ENCODE measurements at places on chromosomes 3 and 15.

GRCh38 chr3:189508784-189509501 lies 122.2 kb upstream of the TP63 start:
- DNase-seq, result no peak

- peak; percentile 73 for DNase-seq
Observed at GRCh38 chr3:107061466-107061865, 315.8 kb upstream of the CCDC54 start.

DNA sequence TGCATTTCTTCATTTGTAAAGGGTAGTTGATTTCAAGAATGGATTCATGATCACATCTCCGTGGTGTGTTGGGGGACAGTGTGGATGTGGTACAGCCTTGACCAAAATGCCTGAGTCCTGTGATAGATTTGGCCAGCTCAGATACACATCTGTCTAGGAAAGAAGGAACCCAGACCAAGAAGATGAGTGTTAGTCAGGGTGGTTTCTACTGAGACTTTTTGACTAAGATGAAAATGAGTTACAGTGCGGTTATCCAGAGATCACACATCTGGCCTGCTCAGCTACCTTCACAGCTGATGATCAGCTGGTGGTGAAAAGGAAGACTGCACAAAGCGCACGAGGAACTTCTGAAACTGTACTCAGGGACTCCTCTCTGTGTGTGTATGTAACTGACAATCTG lies 68.0 kb downstream of the FNDC3B start:
- DNase-seq, result no peak

- DNase-seq, result no peak
Observed at GRCh38 chr15:69217381-69217780, 56.9 kb downstream of the GLCE start.

GRCh38 chr3:81744366-81744765 lies 17.1 kb downstream of the GBE1 start:
- DNase-seq, result peak; percentile 78

DNA sequence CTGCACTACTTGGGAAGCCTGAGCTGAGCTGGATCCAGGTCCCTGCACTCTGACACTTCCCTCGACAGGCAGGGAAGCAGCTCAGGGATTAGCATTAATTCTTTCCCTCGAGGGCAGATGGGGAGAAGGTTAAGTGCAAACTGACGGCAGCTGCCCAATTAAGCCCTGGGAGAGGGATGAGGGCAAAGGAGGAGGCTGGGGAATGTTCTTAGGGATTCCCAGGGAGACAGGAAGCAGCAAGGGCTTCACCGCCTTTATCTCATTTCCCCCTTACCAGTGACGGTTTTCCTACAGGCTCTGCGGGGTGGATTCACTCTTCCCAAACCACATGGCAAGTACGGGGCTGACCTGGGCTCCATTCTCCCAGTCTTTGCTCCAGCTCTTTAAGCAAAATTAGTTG lies 519.0 kb upstream of the PROK2 start:
- no peak for DNase-seq

DNA sequence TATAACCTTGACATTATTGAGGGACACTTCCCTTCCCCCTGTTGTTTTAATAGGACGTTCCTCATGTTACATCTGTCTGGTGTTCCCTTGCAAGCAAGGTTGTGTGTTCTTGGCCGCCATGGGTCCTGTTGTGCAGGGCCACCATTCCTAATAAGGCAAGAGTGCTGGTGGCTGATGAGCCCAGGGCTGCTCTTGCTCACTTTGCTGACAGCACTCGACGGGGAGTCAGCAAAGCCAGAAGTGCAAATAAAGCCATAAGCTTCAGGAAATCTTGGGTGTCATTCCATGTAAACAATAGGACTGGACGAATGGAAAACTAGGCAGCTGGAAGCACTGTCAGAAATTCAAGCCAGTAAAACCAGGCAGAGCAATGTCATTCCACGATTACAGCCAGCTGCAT lies 75.8 kb downstream of the SQOR start:
- no peak for DNase-seq

GRCh38 chr3:114274929-114275328 lies 18.9 kb upstream of the TIGIT start:
- no peak for DNase-seq

DNA sequence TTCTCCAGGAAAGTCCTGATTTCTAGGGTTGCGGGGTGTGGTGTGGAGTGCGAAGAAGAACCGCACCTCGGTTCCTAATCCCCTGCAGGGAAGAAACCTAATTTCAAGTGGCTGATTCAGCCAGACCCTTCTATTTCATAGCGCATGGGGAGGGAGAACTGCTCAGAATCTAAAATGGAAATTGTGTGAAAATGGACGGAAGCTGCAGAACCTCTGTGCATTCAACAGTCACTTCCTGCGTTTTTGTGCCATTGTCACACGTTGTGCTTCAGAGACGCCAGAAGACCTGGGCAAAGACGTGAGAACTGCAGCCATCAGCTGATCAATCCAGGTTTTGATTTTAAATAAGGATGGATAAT lies 1.2 kb downstream of the SIDT1 start:
- DNase-seq, result no peak

- no peak for DNase-seq
Observed at GRCh38 chr3:127012091-127012490, 29.2 kb downstream of the PLXNA1 start.

GRCh38 chr15:70092464-70093027 lies 5.2 kb downstream of the TLE3 start:
- no peak for DNase-seq

DNA sequence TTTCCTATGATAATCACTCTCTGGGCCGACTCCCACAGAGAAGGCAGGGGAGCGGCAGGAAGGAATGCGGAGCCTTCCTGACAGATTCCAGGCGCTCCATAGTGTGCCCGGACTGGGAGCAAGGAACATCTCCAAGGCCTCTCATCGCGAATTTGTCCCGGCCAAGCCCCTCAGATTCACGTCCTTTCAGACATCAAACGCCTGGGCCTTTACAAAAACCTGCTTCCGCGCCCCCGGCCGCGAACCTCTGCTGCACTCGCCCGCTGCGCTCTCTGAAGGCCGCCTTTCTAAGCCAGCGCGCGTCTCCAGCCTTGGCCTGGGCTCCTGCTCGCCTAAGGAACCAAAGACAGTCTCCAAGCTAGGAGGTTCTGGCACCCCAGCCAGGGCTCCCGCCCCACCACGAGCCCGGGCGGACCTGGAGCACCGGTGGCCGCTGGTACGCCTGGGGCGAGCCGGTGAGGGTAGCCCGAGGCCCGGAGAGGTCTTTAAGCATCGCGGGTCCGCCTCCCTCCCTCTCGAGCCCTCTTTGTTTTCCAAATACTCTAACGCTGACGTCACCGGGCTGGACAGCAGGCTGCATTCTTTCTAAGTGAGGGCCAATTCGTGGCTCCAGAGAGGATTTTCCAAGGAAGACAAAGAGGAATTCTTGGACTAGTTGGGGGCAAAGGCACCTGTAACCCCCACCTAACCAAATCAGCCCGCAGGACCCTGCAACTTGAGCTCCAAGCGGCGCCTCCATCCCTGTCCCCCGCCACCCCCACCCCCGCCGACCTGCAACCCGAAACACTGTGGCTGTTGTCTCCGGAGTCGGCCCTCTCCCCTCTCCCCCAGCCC lies 759 bp downstream of the AMOTL2 start:
- DNase-seq, result peak; percentile 94

- no peak for DNase-seq
Observed at GRCh38 chr15:40545457-40545856, 19.4 kb downstream of the CCDC32 start.

GRCh38 chr3:112131111-112131510 lies 1.9 kb downstream of the GCSAM start:
- DNase-seq, result no peak

GRCh38 chr15:60695713-60696522 lies 217.0 kb upstream of the ICE2 start:
- no peak for DNase-seq

DNA sequence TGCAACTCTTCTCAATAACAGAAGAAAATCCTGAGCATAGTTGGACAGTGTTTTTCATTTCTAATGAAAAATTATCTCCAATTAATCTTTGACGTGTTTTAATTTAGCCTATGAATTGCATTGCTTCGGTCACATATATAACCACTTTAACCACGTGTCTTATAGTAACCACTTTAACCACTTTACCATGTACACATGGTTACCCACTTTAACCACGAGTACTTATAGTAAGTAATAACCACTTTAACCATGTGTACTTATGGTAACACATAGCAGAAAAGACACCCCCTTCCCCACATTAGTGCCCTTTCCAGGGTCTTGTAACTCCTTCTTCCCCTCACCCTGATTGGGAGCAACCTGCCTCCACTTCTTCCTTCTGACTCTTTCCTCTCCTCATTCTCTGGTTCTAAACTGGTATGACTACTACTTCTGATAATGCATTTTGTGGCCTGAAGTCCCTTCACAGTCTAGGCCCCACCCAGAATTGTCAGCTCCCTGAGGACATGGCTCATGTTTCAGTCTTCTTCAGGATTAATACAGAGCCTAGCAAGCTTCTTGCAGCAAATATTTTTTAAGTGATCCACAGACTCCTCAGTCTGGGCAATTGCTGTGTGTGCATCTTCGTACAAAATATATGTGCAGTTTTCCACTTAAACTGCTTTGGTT lies 25.0 kb downstream of the SLC7A14 start:
- DNase-seq, result no peak

GRCh38 chr3:20974396-20974795 lies 776.6 kb downstream of the ZNF385D start:
- no peak for DNase-seq

DNA sequence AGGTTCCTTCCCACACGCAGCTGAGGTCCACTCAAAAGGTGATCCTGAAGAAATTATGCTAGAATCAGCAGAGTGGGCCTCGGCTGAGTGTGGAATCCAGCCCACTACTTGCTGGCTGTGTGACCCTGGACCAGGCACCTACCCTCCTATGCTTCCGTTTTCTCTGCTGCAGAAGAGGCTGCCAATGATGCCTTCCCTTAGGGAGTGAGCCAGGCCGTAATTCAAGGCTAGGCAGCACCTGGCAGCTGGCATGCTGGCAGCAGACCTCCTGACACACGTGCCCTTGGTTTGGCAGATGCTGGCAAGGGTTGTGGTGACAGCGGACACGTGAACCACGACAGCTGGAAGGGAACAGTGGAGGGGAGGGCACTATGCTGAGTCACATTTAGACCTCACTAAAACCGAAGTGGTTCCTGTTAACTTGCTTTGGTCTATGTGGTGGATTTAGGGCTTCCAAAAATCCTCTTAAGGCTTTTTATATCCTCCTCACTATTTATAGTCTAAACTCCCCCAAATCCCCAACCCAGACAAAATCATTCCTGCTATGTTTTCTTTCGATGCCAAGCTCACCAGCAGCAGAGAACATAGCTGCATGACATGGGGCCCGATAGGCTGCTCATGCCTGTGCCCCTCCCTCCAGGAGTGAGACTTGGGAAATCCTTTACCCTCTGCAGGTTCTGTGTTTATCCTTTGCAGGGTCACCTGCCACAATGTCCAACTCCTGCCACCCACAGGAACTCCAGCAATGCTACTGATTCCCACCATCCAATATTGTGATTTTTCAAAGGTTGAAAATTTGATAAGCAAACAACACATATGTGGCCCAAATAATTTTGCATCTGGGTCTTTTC lies 10.6 kb upstream of the PCSK6 start:
- no peak for DNase-seq

- DNase-seq, result no peak
Observed at GRCh38 chr3:39249453-39250115, 30.3 kb downstream of the CX3CR1 start.

DNA sequence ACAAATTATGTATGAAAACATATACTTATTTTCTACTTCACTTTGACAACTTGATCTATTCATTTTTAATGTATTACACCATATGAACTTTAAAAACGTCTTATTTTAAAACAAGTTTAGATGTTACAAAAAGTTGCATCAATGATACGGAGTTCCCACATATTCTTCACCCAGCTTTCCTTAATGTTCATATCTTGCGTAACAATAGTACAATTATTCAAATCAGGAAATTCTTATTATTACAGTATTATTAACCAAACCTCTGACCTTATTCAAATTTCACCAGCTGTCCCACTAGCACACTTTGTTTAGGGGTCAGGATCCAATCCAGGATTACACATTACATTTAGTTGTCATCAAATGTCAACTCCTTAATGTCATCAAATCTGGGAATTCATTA lies 12.9 kb upstream of the XRN1 start:
- DNase-seq, result no peak

- DNase-seq, result no peak
Observed at GRCh38 chr3:53250453-53250852, 5.4 kb downstream of the TKT start.

DNA sequence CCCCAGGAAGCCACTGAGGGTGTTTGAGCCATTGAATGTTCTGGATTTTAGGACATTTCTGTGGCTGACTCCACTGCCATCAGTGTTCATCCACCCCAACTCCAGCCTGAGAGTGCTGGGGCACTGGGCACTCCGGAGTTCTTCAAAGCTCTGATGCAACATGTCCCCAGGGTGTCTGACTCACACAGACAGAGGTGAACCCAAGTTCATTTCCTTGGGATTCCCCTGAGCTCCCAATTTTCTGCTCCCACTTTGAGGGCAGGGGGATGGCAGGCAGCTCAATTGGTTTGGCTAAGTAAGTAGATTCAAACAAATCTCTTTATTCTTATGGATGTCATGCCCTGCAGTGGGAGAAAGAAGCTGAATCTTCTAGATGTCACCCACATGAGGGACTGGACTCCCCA lies 2.2 kb downstream of the STRA6 start:
- DNase-seq, result no peak

DNA sequence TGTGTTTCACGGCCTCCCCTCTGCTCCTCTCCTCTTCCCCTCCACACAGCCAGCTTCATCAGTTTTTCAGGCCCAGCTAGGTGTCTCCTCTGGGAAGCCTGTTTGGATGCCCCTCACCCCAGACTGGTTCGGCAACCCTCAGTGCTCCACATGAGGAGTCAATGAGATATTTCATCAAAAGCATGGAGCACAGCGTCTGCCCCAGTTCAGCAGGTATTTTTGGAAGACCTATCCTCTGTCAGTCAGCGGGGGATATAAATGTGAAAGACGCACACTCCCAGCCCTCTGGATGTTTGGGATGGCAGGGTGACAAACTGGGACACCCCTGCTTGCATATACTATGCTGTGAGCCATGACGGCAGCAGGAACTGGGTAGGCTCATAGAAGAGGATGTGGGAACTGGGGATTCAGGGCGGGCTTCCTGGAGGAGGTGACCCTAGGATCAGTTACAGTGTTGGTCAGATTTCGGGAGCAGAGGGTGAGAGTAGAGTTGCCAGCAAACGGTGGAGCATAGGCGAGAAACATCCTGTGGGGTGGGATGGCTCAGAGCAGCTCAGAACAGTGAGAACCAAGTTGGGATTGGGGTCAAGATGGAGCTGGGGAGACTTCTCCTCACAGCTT lies 42.9 kb downstream of the PXYLP1 start:
- no peak for DNase-seq

DNA sequence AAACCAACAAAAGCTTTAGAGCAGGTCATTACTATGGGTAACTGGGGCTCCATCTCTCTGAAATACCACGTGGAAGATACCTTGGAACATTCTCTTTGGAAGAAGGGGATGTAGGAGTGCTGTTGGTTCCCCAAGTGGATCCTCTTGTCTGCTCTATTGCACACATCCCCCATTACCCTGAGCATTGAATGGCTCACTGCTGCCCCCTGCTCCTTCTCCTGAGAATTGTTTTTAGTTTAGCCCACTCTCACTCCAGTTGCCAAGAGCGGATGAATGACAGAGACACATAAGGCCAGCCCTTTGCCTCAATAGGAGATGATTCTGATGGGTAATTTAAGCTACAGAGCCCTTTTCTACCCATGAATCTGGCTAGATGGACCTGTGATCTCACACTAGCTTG lies 135.6 kb upstream of the SUCLG2 start:
- DNase-seq, result peak; percentile 74

GRCh38 chr15:35540021-35540420 lies 5.9 kb downstream of the DPH6 start:
- no peak for DNase-seq

Measured in COLO829 (cell line).